NT2/D1 (cell line): ENCODE measurements at places on chromosomes 6 and 20.

DNA sequence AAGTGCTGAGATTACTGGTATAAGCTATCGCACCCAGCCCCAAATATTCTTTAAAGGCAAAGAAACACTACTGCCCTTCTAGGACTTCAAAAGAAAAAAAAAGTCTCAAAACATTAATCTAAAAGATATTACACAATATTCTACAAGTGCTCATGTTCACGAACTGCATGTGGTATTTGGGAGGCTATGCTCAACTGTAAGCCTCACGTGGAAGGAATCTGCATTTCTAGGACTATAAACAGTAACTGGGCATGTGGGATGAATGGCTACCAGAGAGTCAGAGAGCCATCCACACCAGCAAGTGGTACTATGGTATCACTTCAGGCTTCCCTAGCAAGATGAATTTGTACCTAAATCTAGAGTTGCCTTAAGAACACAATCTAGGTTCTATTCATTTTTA, 50.0 kb downstream of the FKBP5 start:
- DNase-seq: no peak

DNA sequence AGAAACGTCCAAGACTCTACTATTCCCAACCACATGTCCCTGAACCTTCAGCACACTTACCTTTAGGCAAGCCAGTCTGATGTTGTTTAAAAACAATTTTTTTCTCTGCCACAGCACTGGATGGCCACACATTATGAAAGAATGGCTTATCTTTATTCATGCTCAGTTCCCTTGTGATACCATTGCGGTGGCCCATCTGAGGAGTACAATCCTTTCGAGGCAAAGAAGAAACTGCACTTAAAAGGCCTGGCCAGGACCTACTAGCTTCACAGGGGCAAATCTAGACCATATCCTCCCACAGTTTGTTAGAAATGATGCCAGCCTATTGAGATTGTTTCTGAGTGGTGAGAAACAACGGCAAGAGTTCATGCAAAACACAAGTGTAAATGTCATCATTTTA, 88.4 kb upstream of the PLEKHG1 start:
- no peak for DNase-seq

GRCh38 chr6:135568379-135568778, 70.8 kb upstream of the AHI1 start:
- DNase-seq: no peak

DNA sequence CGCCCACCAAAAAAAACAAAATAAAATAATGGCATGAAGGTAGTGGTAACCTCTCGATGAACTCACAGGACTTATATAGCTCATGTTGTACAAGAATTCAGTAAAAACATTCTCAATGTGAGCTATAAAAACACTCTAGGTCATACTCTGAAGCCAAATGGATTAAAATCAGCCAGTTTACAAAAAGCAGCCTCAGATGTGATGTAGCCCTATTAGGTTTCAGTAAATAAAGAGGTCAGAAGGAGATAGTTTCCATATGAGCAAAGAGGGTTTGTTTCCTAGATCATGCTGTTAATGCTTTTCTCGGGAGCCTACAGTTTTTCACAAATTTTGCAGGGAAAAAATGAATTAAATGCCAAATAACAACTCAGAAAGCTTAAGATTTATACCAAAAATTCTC, 319.5 kb upstream of the HSF2 start:
- no peak for DNase-seq

GRCh38 chr20:11569163-11569562, 348.5 kb upstream of the BTBD3 start:
- peak; percentile 78 for DNase-seq

GRCh38 chr6:122476131-122476530, 4.5 kb upstream of the SERINC1 start:
- DNase-seq: no peak

GRCh38 chr6:109373762-109374161, 8.5 kb downstream of the CD164 start:
- DNase-seq: no peak

GRCh38 chr6:13355043-13355945, 27.0 kb upstream of the TBC1D7 start:
- no peak for DNase-seq

DNA sequence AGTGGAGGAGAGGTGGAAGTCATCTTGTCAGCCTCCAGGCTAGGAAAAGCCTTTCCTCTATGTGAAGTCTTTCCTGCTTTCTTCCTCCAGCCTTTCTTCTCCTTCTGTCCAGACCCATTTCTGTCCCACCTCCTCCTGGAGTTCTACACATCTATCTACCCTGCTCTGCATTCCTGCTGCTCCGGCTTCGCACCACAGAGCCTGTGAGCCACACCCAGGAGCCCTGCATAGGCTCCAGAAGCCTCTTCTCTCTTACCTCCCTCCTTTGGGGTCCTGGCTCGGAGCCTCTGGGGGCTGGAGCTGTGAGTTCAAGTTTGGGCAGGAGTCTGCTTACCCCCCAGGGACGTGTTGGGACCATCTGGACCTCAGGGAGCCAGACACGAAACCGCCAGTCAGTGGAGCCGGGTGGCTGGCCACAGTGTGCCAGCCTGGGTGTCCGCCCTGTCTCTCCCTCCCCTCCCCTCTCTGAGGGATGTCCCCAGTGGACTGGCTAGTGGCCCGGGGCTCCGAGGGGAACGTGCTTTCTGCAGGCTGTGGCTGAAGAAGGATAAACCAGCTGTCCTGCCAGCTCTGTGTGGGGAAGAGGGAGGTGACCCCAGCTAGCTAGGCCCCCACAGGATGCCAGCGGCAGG, 99.2 kb downstream of the VEGFA start:
- no peak for DNase-seq

DNA sequence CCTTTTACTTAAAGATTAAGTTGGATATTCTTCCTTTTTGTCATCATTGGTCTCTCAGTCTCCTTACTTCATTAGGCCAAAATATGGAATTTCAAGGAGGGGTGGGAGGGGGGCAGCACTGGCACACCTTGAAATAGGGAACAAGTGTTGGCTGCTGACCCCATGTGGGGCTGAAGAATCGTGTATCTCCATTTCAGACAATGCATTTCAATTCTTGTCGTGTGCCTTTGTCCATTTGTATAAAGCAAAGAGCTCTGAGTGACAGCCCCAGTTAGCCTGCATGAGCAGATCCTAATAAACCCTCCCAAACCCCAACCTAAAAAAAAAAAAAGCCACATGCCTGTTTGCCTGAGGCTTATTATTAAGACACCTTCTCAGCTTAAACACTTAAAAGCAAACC, 1.0 kb upstream of the TFAP2D start:
- DNase-seq: no peak

GRCh38 chr20:53984356-53985149, 85.8 kb downstream of the BCAS1 start:
- no peak for DNase-seq

GRCh38 chr6:43741829-43742228, 28.2 kb upstream of the VEGFA start:
- DNase-seq: no peak

DNA sequence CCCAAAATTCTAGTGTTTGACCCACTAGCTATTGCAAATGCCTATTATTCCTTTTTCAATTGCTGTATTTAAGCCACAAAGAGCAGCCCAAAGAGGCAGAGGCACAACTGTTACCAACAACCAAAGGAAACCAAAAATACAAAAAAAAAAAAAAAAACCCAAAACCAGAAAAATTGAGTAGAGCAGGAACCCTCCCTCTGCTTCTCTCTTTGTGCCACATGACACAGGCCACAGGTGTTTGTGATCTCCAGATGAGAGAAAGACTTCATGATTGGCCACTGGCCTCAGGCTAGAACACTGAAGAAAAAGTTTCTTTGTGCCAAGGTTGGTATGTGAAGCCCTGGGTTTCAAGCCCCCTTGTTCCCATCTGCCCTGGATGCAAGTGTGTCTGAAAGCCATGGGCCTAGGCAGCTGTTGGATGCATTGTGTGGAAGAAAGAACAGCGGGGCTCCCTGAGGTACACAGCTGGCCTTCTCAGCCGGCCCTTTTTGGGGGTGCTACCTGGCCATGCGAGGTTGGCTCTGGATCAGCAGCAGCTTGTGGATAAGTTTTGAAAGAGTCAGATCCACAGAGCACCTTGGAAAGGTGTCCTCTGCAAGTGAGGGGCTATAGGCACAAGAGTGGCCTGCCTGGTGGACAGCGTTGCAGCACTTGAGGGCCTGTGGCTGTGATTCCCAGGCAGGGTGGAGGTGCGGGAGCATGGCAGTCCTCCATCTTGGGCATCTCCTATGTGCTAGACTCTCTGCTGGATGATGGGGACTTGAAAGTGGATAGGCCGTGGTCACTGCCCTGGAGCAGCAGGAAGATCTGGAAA, 204.5 kb downstream of the ZDHHC14 start:
- DNase-seq: no peak

- DNase-seq: no peak
These were observed 466.3 kb upstream of the CDH4 start for GRCh38 chr20:60785785-60786184.

GRCh38 chr6:36724514-36725390, 27.1 kb downstream of the RAB44 start:
- DNase-seq: peak; percentile 30

DNA sequence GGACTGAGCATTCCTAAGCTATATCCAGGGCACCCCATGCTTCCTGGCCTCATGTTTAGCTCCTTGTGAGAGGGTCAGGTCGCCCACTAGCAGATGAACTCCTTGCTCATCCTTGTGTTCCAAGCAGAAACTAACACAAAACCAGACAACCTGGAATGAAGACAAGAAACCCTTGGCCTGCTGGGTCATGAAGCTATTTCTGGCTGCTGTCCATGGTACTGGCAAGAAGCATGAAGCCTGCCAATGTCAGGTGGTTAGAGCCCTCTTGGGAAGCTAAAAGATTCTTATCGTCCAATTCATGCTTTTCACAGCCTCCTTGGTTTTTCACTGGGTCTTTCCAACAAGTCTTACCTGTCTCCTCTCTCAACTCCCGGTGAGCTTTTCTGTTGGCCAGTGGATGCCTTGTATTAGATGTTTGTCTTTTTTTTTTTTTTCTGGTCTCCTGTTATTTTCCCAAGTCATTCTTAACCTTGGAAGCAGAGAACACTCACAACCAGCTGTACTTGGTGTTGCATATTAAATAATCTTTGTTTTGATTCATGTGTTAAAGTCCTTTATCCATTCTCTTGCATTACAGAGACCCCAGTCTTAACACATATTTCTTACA, 180.3 kb downstream of the ANKRD60 start:
- DNase-seq: peak; percentile 57

GRCh38 chr6:26021001-26021349, 58.4 kb downstream of the TRIM38 start:
- no peak for DNase-seq

- DNase-seq: no peak
These were observed 566.1 kb downstream of the KIF16B start for GRCh38 chr20:16007164-16007563.

GRCh38 chr6:90764001-90764400, 177.1 kb upstream of the MAP3K7 start:
- DNase-seq: no peak

DNA sequence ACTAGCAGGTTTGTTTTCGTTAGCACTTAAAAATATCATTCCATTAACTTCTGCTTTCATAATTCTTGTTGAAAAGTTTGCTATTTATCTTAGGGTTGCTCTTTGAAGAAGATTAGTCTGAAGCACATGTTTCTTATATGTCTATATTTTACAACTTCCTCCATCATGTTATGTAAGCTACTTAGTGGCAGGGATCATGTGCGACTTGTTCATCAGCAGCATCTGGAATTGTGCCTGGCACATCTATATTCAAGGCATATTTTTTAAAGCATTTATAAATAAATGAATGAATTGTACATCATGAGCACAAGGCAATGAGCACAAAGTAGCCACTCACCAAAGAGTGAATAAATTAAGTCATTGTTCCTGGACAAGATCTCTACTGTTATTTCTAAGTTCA, 187.2 kb upstream of the COL21A1 start:
- no peak for DNase-seq

GRCh38 chr6:101146389-101146788, 247.1 kb upstream of the GRIK2 start:
- no peak for DNase-seq

- DNase-seq: no peak
These were observed 184.1 kb upstream of the SULF2 start for GRCh38 chr20:47969426-47969825.

DNA sequence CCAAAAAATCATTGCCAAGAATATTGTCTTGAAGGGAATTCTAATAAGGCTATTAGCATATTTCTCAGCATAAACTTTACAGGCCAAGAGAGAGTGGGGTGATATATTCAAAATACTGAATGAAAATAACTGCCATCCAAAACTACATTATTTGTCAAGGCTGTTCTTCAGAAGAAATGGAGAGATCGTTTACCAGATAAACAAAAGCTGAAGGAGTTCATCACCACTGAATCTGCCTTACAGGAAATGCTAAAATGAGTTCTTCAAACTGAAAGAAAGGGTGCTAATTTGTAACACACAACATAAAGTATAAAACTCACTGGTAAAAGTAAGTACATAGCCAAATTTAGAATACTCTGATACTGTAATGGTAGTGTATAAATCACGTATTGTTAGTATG, 517.0 kb downstream of the TENT5A start:
- DNase-seq: no peak

GRCh38 chr6:132392792-132393191, 8.5 kb downstream of the MOXD1 start:
- no peak for DNase-seq

GRCh38 chr20:36173451-36173933, 19.0 kb downstream of the EPB41L1 start:
- DNase-seq: no peak

- DNase-seq: no peak
These were observed 161.8 kb downstream of the KCNQ5 start for GRCh38 chr6:72783666-72784065.

- no peak for DNase-seq
These were observed 185.9 kb downstream of the MAFB start for GRCh38 chr20:40503119-40503518.

- no peak for DNase-seq
These were observed 12.8 kb downstream of the KCTD20 start for GRCh38 chr6:36455486-36456027.

GRCh38 chr6:106730718-106731117, 101.3 kb downstream of the QRSL1 start:
- no peak for DNase-seq

GRCh38 chr20:13546497-13547131, 92.1 kb downstream of the TASP1 start:
- DNase-seq: peak; percentile 52

- no peak for DNase-seq
These were observed 16.3 kb downstream of the BMP2 start for GRCh38 chr20:6783752-6784151.

- DNase-seq: no peak
These were observed 8.8 kb downstream of the CDKAL1 start for GRCh38 chr6:20542927-20543602.

- DNase-seq: peak; percentile 84
These were observed at the start of gene DNMT3B for GRCh38 chr20:32761831-32762753. Gene DNMT3B, plus strand, starts transcription at chr20:32762385. Its CDS starts 17,939 bp downstream, at chr20:32780324.

DNA sequence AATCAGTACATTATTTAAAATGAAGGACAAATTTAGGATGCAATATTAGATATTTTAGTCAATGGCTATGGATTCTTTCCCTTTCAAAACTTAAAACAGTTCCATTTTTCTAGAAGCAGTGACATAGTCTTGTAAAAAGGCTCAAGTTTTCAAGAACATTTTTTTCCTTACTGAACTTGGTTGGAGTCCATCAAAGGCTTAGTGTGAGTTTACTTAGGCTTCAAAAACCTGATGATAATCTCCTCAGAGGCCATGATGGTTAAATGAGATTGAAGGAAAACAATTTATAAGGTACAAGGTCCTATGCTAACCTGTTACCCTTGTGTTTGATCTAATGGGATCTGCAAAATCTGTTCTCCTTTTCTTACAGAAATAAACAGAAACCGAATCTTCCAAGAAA, 531.8 kb downstream of the UTRN start:
- DNase-seq: no peak

- no peak for DNase-seq
These were observed 8.9 kb upstream of the CDSN start for GRCh38 chr6:31129130-31129529.
